ENCODE measurements at places on chromosomes 7 and 10.

GRCh38 chr10:97858001-97858439 lies 8.4 kb downstream of the GOLGA7B start:
- no peak for DNase-seq

DNA sequence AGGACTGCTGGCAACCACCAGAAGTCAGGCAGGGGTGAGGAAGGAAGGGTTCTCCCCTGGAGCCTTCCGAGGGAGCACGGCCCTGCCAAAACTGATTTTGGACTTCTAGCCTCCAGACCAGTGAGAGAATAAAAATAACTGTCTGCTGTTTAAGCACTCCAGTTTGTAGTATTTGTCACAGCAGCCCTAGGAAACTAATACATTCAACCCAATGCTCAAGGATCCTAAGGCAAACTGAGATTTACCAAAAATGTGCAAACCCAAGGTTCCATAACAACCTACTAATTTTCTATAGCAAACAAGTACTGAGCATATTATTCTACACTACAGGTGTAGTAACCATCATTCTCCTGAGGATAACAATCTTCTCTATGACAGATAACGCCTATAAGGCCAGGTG lies 18.6 kb downstream of the ARHGAP12 start:
- DNase-seq, result no peak

DNA sequence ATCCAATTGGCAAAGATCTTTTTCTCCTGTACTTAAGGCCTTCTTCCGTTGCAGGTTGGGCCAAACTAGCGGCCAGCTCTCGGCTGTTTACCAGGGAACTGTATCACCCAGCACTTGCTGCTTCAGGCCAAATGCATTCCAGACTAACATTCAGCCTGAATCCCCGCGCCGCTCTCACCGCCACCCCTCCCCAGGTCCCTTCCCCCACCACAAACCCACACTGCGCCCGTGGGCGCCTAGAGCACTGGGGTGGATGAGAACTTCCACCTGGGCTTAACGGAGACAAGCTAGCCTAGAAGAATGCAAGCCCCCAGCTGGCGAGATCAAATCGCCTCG lies 676 bp downstream of the TCAF1 start:
- no peak for DNase-seq

GRCh38 chr10:73796766-73797165 lies 11.4 kb downstream of the ZSWIM8 start:
- DNase-seq, result no peak

- no peak for DNase-seq
Measured at GRCh38 chr7:21886396-21886795, 59.3 kb downstream of the CDCA7L start.

DNA sequence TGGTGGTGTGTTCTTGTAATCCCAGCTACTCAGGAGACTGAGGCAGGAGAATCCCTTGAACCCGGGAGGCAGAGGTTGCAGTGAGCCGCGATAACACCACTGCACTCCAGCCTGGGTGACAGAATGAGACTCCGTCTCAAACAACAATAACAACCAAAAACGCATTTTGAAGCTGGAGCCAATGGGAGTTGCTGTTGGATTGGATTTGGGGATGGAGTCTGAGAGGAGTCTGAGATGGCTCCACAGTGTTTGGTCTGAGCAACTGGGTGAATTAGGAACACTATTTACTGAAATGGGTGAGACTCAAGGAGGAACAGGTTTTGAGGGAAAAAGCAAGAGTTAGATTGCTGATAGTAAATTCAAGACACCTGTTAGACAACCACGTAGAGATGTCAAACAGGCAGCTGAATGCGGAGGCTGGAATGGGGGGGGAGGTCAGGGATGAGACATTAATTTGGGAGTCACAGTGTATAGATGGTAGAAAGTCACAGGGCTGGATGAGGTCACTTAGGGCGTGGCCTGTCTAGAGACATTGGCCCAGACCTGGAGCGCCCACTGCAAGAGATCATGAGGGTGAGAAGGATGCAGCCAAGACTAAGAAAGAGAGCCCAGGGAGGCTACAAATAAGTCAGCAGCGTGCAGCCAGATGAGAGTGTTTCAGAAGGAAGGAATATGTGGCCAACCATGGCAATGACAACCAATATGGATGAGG lies 56.4 kb downstream of the CYCS start:
- no peak for DNase-seq

- no peak for DNase-seq
Measured at GRCh38 chr10:118045837-118046394, 825 bp downstream of the RAB11FIP2 start.

DNA sequence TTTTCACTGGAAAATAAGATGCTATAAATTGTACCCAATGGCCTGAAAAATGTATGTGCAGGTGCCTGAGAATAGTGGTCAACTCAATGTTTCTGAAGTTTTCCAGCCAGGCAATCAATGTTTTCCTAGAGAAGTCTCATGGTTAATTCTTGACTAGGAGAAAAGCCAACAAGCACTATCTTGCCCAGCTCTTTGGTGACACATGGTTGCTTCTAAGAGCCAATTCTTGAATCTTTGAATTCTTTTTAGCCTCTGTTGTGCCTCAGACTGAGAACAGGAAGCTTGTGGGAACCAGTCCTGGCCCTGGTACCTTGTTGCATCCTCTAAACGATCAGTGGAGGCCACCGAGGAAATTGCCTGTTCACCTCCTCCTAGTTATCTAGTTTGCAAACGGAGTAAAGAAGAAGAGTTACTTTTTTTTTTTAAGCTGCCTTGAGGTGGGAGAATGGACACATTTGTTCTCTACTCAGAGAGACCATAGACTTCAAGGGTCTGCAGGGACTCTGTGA lies 144.0 kb upstream of the MKLN1 start:
- DNase-seq, result no peak

DNA sequence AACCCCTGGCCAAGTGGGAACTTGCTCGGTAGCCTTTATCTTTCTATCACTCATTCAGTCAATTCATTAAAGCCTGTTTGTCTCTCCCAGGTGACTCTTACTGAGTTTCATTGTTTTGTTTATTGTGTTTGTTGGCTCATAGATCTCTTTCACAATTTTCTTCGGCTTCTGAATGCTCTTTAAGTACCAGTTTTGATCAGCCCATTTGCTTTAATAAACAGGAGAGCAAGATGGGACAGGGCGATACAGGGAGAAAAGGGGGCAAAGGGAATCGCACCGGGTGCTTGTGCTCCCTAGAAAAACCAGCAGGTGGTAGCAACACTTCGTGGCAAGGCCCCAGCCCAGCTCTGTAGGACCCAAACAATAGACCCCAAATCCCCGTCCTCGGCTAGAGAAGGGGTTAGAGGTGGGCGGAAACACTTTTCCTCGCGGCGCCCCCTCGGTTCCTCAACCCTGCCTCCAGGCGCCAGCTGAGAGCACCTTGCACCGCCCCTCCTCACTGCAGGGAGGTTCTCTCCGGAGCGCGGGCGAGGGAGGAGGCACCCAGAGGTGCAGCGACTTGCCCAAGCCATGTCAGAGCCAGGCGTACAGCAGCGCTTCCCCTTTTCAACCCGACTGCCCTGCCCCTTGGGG lies 1.0 kb upstream of the EPHB6 start:
- no peak for DNase-seq

DNA sequence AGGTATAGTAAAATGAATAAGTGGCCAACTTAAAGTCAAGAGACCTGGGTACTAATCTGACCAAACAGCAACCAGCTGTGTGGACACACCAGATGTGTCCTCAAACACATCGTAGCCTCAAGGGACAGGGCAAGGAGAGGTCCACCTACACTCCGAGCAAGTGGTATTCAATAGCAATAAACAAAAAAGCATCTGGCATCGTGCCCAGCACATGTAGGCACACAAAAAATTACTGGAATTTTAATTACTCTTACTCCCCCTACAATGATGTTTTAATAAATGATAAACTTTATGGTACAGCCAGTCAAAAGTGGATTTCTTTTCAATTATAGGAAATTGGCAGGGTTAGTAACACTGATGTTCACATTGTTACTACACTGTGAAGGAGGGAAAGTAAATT lies 3.5 kb upstream of the RGS10 start:
- no peak for DNase-seq

GRCh38 chr7:9083837-9084236 lies 650.4 kb downstream of the NXPH1 start:
- DNase-seq, result no peak

GRCh38 chr10:30709700-30710358 lies 80.3 kb upstream of the LYZL2 start:
- DNase-seq, result no peak

GRCh38 chr7:130844811-130845580 lies 111.0 kb upstream of the KLF14 start:
- no peak for DNase-seq

DNA sequence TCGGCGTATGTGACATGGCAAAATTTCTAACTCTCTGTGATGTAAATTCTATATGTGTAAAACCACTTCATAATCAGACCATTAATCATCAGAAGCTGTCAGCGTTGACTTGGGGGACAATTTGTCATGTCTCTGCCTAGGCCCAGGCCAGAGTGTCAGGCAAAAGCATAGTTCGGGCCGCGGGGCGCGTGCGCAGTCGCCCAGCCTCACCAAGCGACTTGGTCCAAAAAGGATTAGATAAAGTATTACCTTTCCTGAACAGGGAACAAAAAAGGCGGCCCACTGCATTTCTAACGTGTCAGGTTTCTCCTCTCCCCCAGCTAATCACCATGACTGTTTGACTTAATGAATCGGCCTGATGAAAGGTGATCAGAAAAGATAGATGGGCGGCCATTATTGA lies 114.2 kb downstream of the EBF3 start:
- no peak for DNase-seq

DNA sequence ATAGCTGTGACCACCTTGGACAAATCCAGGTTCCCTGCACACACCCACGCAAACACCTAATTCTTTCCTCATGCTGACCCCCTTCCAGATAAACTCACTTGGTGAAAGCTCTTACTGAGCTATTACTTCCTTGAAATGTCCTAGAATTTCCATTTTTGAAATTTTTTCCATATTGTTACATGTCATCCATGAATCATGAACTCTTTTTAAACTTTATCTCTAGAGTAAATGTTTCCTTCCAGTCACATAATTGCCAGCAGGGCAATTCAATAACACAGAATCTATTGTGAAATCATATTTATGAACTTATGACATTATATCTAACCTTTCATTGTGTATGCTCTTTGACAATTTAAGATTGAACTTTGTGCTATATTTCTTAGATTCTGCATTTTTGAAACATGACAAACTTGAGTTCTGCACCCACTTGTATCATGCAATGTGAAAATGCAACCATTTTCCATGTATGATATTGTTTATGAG lies 26.8 kb upstream of the FGL2 start:
- DNase-seq, result no peak

DNA sequence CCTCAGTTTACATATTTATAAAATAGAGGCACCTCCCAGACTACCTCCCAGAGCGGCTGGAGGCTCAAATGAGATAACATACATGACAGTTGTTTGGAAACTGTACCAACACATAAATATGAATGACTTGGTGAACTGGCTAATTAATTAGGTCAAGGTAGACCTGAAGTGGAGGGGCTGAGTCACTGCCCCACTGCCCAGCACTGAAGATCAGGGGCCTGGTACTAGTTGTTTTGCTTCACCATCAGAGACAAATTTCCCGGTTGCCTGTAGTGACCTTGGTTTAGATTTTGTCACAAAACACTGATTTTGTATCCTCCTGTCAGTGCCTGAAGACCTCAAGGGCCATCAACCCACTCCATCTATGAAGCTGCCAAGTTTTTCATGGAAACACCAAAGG lies 41.8 kb downstream of the JAZF1 start:
- no peak for DNase-seq

DNA sequence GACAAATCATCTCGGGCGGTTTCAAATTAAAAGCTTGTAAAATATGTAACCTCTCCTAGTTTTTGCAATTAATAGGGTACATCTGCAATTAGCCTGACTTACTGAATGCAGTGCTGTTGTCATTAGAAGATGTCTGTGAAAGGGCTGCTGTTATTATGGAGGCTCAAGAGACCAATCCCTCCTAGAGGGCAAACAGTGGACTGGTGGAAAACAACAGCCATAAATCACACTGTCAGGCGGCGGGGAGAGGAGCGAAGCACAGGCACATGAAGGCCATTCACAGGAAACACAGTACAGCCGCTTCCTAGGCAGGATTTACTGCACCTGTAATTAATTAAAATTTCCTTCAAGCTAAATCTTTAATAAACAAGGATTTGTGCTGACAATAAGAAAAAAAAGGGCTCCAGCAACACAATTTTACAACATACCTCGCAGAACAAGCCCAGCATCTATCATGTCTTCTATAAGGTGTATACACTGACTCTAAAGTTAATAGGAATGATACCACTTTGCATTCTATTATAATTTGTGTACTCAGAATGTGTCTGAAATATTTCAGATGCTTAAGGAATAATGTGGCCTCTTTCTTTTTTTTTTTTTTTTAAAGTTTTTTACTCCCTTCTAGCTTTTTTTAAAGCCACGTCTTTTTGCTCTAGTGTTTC lies 50.7 kb downstream of the ERCC6 start:
- DNase-seq, result peak; percentile 2

GRCh38 chr7:31307972-31308371 lies 32.6 kb downstream of the NEUROD6 start:
- no peak for DNase-seq

DNA sequence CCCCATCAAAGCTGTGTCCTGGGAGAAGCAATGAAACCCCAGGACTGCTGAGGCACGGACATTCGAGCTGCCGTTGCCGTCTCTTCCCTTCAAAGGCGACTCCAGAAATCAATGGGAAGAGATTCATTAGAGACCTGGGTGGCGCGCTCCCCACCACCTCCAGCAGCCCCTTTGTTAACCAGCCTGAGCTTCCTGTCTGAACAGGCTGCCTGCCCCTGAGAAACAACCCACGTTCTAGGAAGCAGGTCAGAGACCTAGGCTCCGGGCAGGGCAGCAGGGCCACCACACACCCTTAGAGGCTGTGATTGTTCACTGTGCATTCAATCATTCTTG lies 110.9 kb upstream of the PPIF start:
- DNase-seq, result no peak

DNA sequence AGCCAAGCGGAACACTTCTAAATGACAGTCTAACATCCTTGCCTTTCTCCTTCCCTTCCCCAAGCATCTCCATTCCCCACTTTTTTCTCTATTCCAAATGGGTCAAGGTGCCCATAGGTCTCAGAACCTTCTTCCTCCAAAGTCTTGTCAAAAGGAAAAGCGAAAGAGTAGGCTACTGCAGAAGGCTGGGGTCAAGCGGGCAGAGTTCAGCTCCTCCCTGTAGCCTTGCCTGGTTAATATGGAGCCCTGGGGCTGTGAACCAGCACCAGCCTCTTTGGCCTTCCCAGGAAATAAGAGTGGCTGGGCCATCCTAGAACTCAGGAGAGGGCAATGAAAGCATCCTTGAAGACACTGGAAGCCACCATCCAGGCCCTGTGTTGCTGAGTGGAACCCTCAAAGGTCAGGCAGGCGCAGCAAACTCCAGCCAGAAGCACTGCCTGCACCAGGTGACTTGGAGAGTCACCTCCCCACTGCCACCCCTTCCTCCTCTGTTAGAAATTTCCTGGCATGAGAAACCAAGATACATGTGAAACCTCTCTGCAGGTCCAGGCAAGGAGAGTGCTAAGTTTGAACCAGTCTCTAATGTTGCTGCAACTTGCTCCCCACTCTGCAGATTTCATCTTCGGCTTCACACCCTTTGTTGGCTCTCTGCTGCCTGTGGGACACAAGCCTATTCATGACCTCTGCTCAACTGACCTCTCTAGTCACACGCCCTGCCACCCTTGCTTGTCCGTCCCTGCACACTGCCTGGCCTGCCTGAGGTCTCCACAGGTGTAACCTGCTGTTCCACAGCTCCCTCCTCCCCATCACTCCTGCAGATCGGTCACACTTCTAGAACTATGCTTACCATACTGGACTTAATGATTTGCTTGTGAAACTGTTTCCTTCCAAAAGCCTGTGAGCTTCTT lies 74.9 kb downstream of the SH3PXD2A start:
- DNase-seq, result no peak

All from NCI-H187 treated with DMSO at 0.1 percent for 48 hours (cell line).